NCI-H748 treated with DMSO at 0.1 percent for 48 hours (cell line): ENCODE measurements at places on chromosomes 3 and 15.

GRCh38 chr15:69456208-69457166 lies 3.9 kb downstream of the RPLP1 start:
- DNase-seq = no peak

GRCh38 chr15:55834331-55834730 lies 91.4 kb upstream of the PRTG start:
- DNase-seq = no peak

GRCh38 chr15:55255714-55256113 lies 33.9 kb downstream of the RAB27A start:
- no peak for DNase-seq

DNA sequence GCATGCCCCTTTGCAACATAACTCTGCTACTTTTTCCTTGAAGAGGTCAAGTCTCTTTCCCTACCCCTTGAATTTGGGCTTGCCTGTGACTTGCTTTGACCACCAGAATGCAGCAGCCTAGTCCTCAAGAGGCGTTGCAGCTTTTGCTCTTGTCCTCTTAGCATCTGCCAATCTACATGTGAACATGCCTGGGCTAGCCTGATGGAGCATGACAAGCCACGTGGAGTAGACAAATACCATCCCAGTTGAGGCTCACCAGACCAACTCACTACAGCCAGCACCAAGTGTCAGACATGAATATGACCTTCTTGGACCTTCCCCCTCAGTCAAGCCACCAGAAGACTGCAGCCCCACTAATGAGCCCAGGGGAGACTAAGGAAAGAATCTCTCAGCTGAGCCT lies 32.9 kb downstream of the AMOTL2 start:
- no peak for DNase-seq

- DNase-seq = peak; percentile 7
Observed at GRCh38 chr3:71304684-71305083, 278.8 kb downstream of the FOXP1 start.

GRCh38 chr3:52786330-52787215 lies 8.0 kb upstream of the ITIH3 start:
- no peak for DNase-seq

DNA sequence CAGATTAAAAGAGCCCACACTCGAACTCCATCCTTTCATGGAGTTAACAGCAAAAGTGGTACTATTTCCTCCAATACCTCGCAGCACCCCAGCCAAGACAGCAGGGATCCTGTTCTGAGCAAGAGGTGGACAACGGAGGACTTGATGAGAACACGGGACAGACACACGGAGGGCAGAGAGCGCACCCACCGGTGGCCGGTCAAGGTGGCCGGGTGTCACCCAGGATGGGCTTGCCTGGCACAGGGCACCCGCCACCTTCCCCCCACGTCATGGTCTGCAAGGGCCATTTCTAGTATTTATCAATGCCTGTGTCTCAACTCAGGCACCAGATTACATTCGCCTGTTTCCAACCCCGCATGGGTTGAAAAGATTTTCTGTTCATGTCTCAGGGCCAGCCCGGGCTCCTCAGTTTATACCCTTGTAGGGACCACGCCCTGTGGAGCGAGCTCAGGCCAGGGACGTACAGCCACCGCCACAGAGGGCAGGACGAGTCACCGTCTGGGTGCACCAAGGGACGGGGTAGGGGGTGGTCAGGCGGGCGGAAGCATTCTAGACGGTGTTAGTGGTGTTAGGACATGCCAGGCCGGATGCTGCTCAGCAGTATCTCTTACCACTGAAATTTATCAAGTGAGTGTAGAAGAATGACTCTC lies 64.2 kb downstream of the CYFIP1 start:
- DNase-seq = no peak
